Smooth muscle cell of the coronary artery (primary cell): ENCODE measurements at places on chromosomes 7 and 10. TPM values are rescaled to one million over a fixed set of nuclear protein-coding genes. Genes with fewer than 3 reads are reported as not detected.

Gene CLDN3
- not detected in 2 replicates for total RNA-seq

Gene KCP
- total RNA-seq = 0.08 and 0.94 TPM in 2 replicates

Gene MEPCE
- total RNA-seq = 18.1 and 22.9 TPM in 2 replicates

Gene EBF3
- total RNA-seq = 3.9 and 8.8 TPM in 2 replicates

Gene PRKCQ
- total RNA-seq = under 0.01 TPM in 1 of 2 replicates, not detected in the other

Gene STEAP2
- 2.6 and 48.2 TPM in 2 replicates for total RNA-seq

Gene ANKRD61
- total RNA-seq = 0.15 and 0.35 TPM in 2 replicates

Gene CTAGE4
- 0.23 and 0.35 TPM in 2 replicates for total RNA-seq

Gene FAM24A
- total RNA-seq = not detected in 2 replicates

Gene LIPF
- total RNA-seq = not detected in 2 replicates

Gene ACTL6B
- total RNA-seq = not detected in 2 replicates

Gene CACNB2
- total RNA-seq = 0.08 and 2.7 TPM in 2 replicates

Gene OR9A2
- 0.12 TPM in 1 of 2 replicates, not detected in the other for total RNA-seq

Gene RAMP3
- total RNA-seq = not detected in 2 replicates

Gene BTBD16
- total RNA-seq = under 0.01 TPM in 1 of 2 replicates, not detected in the other

Gene TBXAS1
- 0.60 TPM in 1 of 2 replicates, not detected in the other for total RNA-seq

Gene GFRA1
- total RNA-seq = under 0.01 and 0.35 TPM in 2 replicates

Gene RPEL1
- total RNA-seq = 0.08 and 0.12 TPM in 2 replicates

Gene PAPOLB
- total RNA-seq = 0.08 TPM in 1 of 2 replicates, not detected in the other

Gene LBX1
- total RNA-seq = not detected in 2 replicates

Gene CCDC146
- 0.75 and 3.0 TPM in 2 replicates for total RNA-seq

Gene MTPN
- total RNA-seq = 68.1 and 124 TPM in 2 replicates

Gene SFRP4
- total RNA-seq = 65.8 and 137 TPM in 2 replicates

Gene ARHGEF5
- total RNA-seq = 1.2 and 3.5 TPM in 2 replicates

Gene PNLIP
- total RNA-seq = not detected in 2 replicates

Gene CCDC3
- 0.15 and 0.47 TPM in 2 replicates for total RNA-seq

Gene COL13A1
- total RNA-seq = 4.0 and 34.8 TPM in 2 replicates

Gene TSPAN33
- 0.12 and 1.8 TPM in 2 replicates for total RNA-seq

Gene PIP
- total RNA-seq = not detected in 2 replicates

Gene PKD2L1
- not detected in 2 replicates for total RNA-seq

Gene ANKRD26
- 6.3 and 7.0 TPM in 2 replicates for total RNA-seq

Gene WNT8B
- total RNA-seq = not detected in 2 replicates

Gene MBL2
- not detected in 2 replicates for total RNA-seq

Gene HTR7
- total RNA-seq = 0.94 and 5.3 TPM in 2 replicates

Gene JAKMIP3
- total RNA-seq = 0.08 and 0.35 TPM in 2 replicates

Gene PPP1R3C
- 33.9 and 36.7 TPM in 2 replicates for total RNA-seq

Gene PLAU
- total RNA-seq = 16.5 and 53.8 TPM in 2 replicates

Gene CABCOCO1
- total RNA-seq = 0.60 TPM in 1 of 2 replicates, not detected in the other

Gene PARD3
- 34.9 and 41.4 TPM in 2 replicates for total RNA-seq

Gene ATOH7
- not detected in 2 replicates for total RNA-seq

Gene CYP2C9
- total RNA-seq = not detected in 2 replicates

Gene ITGB8
- 21.0 and 33.9 TPM in 2 replicates for total RNA-seq

Gene PIK3CG
- 0.12 TPM in 1 of 2 replicates, not detected in the other for total RNA-seq

Gene CPEB3
- 0.68 and 0.70 TPM in 2 replicates for total RNA-seq

Gene DRGX
- total RNA-seq = not detected in 2 replicates

Gene HPS1
- total RNA-seq = 18.6 and 31.1 TPM in 2 replicates

Gene CYP26A1
- 0.08 TPM in 1 of 2 replicates, not detected in the other for total RNA-seq

Gene HABP2
- not detected in 2 replicates for total RNA-seq

Gene HPSE2
- not detected in 2 replicates for total RNA-seq

Gene IL15RA
- total RNA-seq = 5.5 and 8.0 TPM in 2 replicates

Gene CRTAC1
- total RNA-seq = 0.08 and 0.12 TPM in 2 replicates

Gene NPM3
- 124 and 126 TPM in 2 replicates for total RNA-seq

Gene GARIN1A
- total RNA-seq = 0.53 and 0.82 TPM in 2 replicates

Gene PTPN20
- total RNA-seq = 0.47 and 2.8 TPM in 2 replicates

Gene SKAP2
- total RNA-seq = 1.1 and 1.7 TPM in 2 replicates

Gene SPDYE2
- total RNA-seq = 0.12 TPM in 1 of 2 replicates, not detected in the other
